Astrocyte of the spinal cord (primary cell): ENCODE measurements at places on chromosomes 5 and 9.

GRCh38 chr9:110016340-110016739, 191.6 kb downstream of the C9orf152 start:
- DNase-seq, result peak; percentile 86

GRCh38 chr5:111737716-111738115, 19.3 kb downstream of the NREP start:
- peak; percentile 71 for DNase-seq

DNA sequence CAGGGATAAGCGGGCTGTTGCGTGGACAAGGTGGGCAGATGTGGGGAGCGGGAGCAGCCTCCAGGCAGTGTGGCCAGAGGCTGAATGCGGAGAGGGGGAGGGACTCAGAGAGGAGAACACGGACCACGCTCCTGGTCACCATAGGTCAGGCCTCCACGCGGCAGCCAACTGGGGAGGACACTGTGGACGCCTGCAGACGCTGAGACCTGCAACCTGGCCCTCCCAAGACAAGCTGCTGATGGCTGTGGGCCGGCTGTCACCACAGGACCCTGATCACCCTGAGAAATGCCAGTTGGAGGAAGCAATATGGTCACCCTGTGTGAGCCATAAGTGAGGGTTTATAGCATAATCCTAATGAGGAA, 16.8 kb downstream of the LPCAT1 start:
- no peak for DNase-seq

GRCh38 chr5:175814691-175815090, 56.7 kb upstream of the CPLX2 start:
- DNase-seq, result peak; percentile 63

DNA sequence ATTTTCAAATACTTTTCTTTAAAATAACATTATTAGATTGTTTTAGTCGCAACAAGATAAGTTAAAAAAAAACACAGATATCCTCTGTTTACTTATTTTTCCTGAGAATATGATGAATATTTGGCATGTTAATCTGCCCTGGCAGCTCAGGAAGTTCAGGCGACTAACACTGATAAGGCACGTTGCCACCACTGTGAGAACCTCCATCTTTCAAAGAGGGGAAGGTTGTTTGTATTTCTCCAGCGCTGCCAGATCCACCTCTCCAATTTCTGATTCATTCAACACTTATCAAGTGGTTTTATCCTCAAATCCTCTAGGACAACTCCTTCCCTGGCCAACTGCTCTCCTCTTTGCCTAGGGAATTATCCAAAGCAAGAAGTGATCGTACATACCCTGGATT, 21.8 kb downstream of the CTNNAL1 start:
- DNase-seq, result no peak

GRCh38 chr9:29285818-29286217, 1712.5 kb upstream of the C9orf72 start:
- peak; percentile 17 for DNase-seq

- DNase-seq, result no peak
These were observed 17.4 kb downstream of the UBTD2 start for GRCh38 chr5:172266071-172266675.

DNA sequence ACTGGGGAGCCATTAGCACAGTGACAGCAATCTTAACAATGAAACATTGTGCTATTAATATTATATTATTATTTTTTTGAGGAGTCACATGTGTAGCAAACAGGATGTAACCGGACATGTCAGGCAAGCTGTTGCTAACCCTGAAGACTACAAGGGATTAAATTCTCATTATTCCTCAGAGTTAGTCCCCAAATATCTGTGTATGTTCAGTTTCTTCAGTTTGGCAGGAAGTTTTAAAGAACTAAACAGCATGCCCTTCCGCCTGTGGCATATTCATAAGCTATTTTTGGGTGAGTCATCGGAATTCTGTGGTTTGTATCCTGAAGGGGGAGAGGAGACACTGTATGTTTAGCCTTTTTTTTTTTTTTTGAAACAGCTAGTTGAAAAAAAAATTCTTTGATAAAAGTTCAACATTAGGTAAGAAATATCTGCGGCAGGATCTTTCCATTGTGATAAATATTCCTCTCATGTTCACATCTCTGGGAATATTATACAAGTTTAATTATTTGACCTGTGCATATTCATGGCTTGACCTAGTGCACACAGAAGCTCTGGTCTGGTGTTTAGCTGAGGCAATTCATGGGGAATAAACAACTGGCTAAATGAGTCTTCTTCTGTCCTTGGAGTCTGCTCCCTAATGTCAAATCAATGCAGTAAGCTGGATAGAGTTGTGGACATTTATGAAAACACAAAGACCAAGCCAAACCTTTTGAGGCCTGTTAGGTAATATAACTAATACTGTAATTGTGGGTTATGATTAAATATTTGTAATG, 202.7 kb upstream of the CDKN2B start:
- peak; percentile 98 for DNase-seq

DNA sequence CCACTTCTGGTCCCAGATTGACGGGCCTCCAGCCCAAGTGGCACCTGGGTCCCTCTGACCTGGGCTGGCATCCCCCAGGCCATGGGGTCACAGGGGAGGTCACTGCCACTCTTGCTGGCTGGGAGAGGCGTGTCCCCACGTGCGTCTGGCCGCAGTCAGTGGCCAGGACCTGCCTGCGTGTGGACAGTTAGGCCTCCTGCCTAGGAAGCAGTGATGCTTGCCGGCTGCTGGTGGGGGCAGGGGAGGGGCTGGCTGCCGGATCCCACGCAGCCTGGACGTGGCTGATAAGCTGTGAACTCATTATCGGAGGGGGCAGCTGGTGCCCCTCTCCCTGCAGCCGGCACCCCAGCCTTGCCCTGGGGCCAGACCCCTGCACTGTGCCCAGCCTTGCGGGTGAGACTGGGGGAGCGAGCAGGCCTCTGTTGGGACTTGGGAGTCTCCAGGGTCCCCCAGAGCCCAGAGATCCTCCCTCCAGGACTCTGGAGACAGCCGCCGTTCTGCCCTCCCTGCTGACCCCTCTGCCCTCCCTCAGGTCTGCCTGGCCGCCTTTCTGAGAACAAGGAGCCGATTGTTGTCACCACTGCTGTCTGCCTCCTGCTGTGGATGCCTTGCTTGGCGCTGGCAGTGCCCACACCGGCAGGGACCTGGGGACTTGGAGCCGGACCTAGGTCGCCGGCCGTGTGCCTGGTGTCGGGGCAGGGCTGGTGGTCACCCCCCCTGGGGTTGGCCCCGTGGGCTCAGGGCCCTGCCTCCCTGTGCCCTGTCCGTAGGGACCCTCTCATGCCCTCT, 12.3 kb downstream of the RXRA start:
- DNase-seq, result no peak

DNA sequence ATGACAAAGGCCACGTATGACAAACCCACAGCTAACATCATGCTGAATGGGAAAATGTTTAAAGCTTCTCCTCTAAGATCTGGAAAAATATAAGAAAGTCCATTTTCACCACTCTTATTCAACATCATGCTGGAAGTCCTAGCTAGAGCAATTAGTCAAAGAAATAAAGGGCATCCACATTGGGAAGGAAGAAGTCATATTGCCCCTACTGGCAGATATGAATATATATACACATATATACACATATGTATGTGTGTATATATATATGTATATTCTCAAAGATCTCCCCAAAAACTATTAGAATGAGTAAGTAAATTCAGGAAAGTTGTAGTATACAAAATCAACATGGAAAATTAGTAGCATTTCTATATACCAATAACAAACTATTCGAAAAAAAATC, 17.1 kb downstream of the APBA1 start:
- no peak for DNase-seq

GRCh38 chr5:120655828-120656435, 191.8 kb downstream of the PRR16 start:
- peak; percentile 46 for DNase-seq

DNA sequence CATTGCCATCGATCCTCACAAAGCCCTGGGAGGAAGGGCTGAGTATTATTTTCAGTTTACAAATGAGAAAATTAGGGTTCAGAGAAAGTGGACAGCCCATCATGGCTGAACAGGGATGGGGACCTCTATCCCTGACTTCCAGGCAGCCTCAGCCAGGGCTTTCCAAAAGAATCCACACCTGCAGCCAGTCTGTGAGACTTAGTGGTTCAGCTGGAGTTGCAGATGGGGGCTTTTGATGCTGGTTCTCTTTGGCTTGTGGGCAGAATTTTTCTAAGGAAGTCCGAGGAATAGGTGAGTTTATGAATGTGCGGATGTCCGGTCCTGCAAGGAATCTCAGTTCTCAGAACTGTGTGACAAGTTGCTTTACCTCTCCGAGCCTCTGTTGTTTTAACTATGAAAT, 138.1 kb downstream of the RGS3 start:
- no peak for DNase-seq

DNA sequence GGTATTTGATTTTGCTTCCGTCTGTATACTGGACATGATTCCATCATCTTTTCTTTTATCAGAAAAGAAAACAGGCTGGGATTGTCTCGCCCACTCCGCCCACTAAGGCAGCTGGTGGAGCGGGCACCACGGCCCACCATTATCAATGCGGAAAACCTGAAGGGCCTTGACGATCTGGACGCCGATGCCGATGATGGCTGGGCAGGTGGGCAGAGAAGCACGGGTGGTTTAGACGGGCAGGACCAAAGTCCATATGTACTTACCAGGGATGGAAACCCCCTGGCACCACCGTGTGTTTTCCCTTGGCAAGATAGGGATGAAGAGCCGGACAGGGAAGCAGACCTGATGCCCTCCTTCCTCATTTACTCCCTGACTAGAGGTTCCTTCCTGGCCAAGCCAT, 53.7 kb downstream of the PRRC2B start:
- no peak for DNase-seq

- peak; percentile 17 for DNase-seq
These were observed 86.3 kb upstream of the MELK start for GRCh38 chr9:36486329-36486932.

DNA sequence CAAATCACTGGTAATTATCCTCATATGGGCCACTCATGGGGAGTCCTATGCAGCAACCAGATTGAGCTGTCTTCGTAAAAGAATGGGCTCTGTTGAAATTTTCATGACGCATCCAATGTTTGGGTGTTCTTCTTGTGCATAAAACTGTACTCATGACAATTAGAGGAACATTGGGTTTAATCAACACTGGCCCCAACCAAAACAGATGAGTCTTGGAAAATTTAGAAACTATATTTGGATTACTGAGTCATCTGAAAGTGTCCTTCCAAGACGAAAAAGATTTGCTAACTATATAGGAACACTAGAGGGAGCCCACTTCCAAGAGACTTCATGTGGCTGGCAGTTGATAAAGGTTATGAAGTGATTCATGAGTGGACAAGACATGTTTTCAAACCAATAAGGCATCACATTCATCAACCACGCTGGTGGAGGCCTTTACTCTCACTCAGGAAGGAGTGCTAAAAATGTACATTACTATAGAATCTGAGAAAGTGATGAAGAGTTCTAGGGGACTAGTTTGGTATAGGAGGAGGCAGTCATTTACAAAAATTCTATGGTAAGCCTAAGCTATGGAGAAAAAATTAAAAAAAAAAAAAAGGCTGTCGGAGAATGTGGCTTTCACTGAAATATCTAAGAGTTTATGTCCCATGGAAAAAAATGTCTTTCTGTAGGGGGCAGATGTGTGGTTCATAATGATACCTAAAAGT, 313.5 kb downstream of the PRDM9 start:
- DNase-seq, result peak; percentile 44

DNA sequence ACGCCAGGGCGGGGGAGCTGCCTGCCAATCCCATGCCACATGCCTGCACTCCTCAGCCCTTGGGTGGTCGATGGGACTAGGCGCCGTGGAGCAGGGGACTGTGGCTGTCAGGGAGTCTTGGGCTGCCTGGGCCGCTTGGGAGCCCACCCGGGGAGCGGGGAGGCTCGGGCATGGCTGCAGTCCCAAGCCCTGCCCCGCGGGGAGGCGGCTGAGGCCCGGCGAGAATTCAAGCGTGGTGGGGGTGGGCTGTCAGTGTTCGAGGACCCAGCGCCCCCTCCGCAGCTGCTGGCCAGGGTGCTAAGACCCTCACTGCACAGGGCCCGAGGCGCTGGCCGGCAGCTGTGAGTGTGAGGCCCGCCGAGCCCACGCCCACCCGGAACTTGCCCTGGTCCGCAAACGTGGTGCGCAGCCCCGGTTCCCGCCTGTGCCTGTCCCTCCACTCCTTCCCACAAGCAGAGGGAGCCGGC, 83.2 kb upstream of the DMRTA1 start:
- DNase-seq, result no peak

DNA sequence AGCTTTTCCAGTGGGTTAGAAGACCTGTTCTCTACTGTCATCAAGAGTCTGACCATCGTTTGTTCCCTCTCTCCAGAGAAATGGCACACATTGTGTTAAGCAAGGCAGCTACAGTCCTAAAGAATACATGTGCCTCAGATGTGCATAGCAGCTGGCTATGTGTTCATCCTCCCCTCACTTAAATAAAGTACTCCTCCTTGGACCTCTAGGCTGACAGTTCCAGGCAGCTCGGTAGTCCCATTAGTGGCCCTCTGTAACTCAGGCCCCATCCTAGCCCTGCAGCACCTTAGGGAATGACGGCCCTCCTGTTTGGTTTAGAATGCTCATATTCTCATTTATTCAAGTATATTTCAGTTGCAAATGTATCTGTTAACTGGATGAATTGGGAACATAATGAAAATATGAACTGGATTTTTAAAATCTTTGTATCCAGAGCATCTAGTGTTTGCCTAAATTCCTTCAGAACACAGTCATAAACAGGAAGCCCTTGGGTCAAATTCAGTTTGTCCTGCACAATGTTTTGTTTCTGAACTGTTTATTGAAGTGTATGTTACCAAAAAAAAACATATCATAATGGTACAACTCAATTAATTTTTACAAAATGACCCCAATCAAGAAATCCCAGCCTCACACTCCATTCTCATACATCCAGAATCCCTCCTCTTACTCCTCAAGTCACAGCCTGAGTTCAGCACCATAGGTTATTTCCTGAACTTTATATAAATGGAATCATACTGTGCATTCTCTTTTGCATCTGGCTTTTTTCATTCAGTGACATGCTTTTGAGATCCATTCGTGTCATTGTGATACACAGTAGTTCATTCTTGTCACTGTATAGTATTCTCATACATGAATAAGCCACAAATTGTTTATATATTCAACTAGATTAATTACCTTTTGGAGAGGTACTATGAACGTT, 1.6 kb upstream of the ASPN start:
- DNase-seq, result peak; percentile 31

DNA sequence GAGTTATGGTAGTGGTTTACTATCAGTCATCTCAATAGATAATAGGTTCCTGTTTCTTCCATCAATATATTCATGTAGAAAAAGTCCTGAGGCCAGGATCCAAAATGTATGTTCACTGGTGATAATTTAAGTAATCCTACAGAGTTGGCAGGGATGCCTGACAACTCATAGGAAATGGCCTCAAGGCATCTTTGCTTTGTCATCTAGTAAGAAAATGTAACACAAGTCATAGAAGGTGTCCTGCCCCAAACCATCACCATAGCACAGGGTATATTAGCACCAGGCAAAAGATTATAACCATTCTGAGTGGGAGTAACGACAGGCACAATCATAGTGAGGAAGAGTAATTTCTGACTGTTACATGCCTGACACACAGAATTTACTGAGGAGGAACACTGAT, 257.0 kb downstream of the TMEM167A start:
- no peak for DNase-seq

DNA sequence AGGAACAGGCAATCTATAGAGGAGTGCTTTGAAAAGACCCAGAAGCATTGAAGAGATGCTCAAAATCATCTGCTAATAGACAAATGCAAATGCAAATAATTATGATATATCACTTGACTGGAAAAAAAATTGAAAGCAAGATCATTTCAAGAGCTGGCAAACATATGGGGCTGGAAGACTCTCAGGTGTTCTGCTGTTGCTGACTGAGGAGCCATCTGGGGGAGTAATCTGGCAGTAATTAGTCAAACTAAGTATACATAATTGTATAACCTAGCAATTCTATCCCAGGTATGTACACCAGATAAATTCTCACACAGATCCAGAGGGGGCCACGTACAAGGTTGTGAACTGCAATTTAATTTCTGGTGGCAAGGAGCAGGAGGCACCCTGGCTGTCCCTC, 4.6 kb upstream of the HMHB1 start:
- no peak for DNase-seq
